ENCODE measurements at places on chromosomes 16 and 17. TPM values are rescaled to one million over a fixed set of nuclear protein-coding genes. Genes with fewer than 3 reads are reported as not detected.

GRCh38 chr16:78836802-78837491, 737.5 kb downstream of the WWOX start:
- H3K4me1 ChIP-seq = no peaks in the 10 kb centered on the region
- H3K36me3 ChIP-seq = no peaks in the 10 kb centered on the region
- no peaks in the 10 kb centered on the region for H3K27me3 ChIP-seq

The WSB1 gene
- total RNA-seq = 471 TPM

DNA sequence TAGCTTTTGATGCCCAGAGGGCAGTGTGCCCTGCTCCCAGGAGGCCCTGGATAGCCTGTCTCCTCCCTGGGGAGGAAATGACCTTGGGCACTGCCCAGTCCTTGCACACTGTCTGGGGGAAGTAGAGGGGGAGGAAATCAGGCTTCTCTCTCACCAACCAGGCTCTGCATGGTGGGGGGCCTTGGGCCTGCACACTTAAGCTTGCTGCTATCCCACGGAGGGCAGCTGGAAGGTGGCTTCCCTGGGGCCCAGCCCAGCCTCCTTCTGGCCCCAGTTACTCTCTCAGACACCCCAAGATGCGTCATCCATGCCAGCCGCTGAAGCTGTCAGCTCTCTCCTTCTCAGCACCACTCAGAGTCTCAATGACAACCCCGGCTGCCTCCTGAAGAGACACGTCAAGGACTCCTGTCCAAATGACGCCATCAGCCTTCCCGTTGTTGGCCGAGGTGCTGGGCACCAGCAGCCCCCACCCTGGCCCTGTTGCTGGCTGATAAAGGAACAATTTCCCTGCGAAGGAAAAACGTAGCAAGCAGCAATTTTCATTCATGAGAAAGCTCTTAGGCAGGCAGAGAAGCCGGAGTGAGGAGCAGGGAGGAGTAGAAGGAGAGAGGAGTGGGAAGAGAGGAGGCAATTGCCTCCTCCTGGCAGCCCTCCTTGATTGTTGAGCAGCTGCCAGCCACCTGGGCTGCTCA, 95.5 kb downstream of the SDK2 start:
- no peaks in the 10 kb centered on the region for H3K27me3 ChIP-seq
- no peaks in the 10 kb centered on the region for H3K4me1 ChIP-seq
- no peak overlapping the region for H3K4me3 ChIP-seq

The USP6 gene
- 0.15 TPM for total RNA-seq

The LDHD gene
- not detected for total RNA-seq

The CEMP1 gene
- not detected for total RNA-seq

GRCh38 chr17:59498530-59499307, 66.7 kb upstream of the DHX40 start:
- peaks cover 2% of the 10 kb centered on the region for H3K27me3 ChIP-seq
- no peak for DNase-seq
- H3K4me3 ChIP-seq = no peak overlapping the region
- no peaks in the 10 kb centered on the region for H3K36me3 ChIP-seq
- H3K27ac ChIP-seq = no peak overlapping the region

DNA sequence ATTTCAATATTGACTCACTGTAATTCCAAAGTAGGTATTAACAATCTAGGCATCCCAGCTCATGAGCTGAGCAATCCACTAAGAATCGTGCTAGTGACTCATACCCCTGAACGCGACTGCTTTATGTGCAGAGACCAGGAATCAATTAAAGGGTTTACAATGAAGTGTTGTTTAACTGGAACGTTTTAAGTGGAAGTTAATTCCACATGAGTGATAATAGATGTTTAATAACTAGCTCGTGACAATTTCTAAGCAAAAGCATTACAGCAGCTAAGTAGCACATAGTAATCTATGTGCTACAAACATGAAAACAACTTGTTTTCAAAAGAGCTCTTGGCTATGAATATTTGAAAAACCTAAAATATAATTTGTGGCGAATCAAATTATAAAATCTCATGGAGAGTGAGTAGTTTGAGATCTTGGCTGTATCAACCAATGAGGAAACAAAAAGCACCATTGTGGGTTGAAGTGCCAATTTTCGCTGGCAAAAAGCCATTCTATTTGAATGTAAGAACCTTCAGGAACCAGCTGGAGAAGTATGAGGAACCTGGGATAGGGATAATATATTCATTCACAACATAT, 9.4 kb downstream of the GJC1 start:
- no peaks in the 10 kb centered on the region for H3K27me3 ChIP-seq
- DNase-seq = peak; percentile 80
- no peaks in the 10 kb centered on the region for H3K36me3 ChIP-seq
- H3K4me3 ChIP-seq = peak overlapping the region; percentile 21
- H3K27ac ChIP-seq = peak overlapping the region; percentile 57

The ADGRG3 gene
- total RNA-seq = not detected

DNA sequence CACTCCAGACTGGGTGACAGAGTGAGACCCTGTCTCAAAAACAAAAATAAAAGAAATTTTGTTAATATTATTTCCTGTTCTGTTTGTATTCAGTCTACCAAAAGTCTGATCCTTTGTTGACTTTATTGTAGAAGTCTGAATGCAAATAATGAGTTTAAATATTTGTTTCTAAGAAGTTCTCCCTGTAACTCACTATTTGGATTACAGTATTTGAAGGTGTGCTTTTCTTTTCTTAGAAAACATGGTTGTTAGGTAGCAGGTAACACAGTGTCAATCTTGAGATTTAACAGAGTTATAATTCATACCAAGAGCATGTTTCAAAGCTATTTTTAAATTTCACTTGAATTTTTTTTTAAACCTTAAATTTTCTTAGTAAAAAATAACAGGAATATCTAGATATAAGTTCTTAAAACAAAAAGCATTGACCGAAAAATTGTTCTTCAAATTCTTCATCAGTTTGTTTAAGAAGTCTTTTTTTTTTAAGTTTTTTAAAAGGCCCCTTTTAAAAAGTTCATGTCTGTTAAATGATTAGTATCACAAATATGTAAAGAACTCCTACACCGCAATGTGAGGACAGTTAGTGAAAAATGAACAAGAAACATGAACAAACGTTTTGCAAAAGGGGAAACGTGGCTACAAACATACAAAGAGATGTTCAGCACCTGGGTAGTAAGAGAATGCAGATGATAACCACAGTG, 35.0 kb downstream of the GAN start:
- no peaks in the 10 kb centered on the region for H3K4me1 ChIP-seq
- no peak overlapping the region for H3K27ac ChIP-seq
- no peak overlapping the region for H3K4me3 ChIP-seq

The KCNJ16 gene
- not detected for total RNA-seq

GRCh38 chr17:39209317-39210092, 9.4 kb downstream of the RPL19 start:
- no peak overlapping the region for H3K27ac ChIP-seq
- DNase-seq = peak; percentile 29
- H3K36me3 ChIP-seq = peaks cover 7% of the 10 kb centered on the region

- no peak for DNase-seq
- no peaks in the 10 kb centered on the region for H3K27me3 ChIP-seq
- H3K36me3 ChIP-seq = no peaks in the 10 kb centered on the region
- no peak overlapping the region for H3K27ac ChIP-seq
- H3K4me1 ChIP-seq = no peaks in the 10 kb centered on the region
These were observed 52.0 kb upstream of the ZNF629 start for GRCh38 chr16:30838876-30839471.

DNA sequence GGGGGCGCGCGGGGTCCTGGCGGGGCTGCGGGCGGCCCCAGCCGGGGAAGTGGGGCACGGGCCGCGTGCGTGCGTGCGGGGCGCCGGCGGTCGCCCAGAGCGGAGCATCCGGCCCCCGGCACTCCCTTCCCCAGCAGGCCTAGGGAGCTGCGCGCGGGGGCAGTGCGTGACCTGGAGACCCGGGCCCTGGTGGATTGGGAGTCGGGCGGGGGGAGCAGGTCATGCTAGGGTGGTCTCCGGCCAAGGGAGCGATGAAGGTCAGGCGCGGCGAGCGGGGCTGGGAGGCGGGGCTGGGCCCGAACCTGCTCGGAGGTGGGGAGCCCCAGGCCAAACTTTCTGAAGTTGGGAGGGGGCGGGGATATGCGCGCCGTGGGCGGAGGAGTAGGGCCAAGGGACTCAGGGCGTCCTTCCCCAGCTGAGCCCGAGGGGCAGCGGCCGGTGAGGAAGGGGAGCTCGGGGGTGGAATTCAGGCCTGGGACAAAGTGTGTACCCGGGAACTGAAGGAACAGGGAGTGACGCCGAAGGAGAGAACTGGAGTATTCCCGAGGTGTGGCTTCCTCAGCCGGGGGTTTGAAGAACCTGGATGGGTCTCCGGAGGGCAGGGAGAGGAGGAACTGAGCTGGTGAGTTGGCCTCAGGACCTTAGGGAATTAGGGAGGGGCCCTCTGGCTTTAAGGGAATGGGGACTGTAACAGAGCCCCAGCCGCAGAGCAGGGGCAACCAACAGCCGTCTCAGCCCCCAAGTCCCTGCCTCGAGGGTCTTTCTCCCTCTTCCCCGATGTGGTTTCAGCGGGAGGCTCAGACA, 589 bp downstream of the XYLT2 start:
- H3K4me3 ChIP-seq = peak overlapping the region; percentile 80
- peak overlapping the region; percentile 11 for H3K27ac ChIP-seq
- H3K36me3 ChIP-seq = no peaks in the 10 kb centered on the region
- H3K4me1 ChIP-seq = peaks cover 28% of the 10 kb centered on the region
- H3K27me3 ChIP-seq = peaks cover 7% of the 10 kb centered on the region

DNA sequence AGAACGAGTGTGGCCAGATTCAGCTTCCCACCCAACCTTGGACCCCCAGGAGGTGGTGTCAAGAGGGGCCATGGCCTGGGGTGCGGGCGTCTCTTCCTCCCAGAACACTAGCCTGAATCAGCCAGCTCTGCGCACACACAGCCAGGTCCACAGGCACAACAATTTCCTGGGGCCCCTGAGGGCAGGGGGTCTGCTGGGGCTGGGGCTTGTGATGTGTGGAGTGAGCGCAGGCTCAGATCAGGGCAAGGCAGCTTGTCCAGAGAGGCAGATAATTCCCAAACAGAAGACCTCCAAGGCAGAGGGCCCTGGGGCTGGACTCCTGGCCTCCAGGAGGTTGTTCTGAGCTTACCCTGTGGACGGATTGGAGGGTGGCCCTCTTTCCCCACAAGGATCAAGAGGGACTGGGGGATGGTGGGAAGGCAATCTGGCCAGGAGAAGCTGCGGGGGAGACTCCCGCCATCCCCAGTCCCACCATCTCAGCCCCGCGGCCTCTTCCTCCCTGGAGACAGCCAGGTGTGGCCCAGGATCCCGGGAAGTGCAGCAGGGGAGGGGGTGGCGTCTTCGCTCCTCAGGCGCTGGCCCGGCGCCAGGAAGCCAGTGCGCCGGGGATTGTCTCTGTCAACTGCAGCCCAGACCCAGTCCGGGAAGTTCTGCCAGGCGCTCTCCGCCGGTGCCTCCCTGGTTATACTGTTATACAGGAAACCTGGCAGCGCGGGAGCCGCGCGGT, 52.0 kb upstream of the AMZ2 start:
- H3K4me3 ChIP-seq = no peak overlapping the region
- H3K4me1 ChIP-seq = peaks cover 12% of the 10 kb centered on the region
- no peaks in the 10 kb centered on the region for H3K36me3 ChIP-seq
- no peak overlapping the region for H3K27ac ChIP-seq
- peaks cover 46% of the 10 kb centered on the region for H3K27me3 ChIP-seq

Data from endothelial cell of umbilical vein (primary cell).